ENCODE measurements at places on chromosomes 13 and 19. TPM values are rescaled to one million over a fixed set of nuclear protein-coding genes. Genes with fewer than 3 reads are reported as not detected.

SOX1 gene
- total RNA-seq = not detected

ZNF814 gene
- 7.2 TPM for total RNA-seq

MBD3L3 gene
- total RNA-seq = not detected

LRRC63 gene
- not detected for total RNA-seq

RNF17 gene
- total RNA-seq = not detected

TTC9B gene
- not detected for total RNA-seq

TYROBP gene
- total RNA-seq = not detected

Data from myocyte (in vitro differentiated cells).